Mammary epithelial cell (primary cell): ENCODE measurements at places on chromosomes 1 and 21.
A peak's percentile ranks its signal among the peaks of the same experiment; 100 is the strongest.

GRCh38 chr21:41953249-41953830 lies 478 bp downstream of the C2CD2 start:
- peak; percentile 31 for DNase-seq

GRCh38 chr1:27552911-27553420 lies 51.0 kb downstream of the AHDC1 start:
- DNase-seq: no peak

DNA sequence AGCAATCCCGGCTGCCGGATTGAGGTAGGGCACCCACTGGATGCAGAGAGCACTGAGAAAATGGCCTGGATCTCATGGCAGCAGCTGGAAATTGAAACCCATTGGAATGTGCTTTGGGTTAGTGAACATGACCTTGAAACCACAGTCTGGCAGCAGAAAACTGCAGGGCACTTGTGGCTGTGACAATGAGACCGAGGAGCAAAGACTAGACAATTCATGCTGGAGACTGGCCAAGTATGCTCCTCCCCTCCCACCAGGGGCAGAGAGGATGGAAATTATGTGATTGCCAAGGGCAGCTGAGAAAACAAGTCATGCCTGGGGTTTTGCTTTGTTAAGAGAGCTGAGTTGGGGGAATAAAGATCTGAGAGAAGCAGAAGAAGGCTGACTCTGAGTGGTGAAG lies 60.7 kb downstream of the ZNF697 start:
- DNase-seq: peak; percentile 37

- DNase-seq: no peak
Observed at GRCh38 chr1:111720274-111720976, 18.8 kb downstream of the INKA2 start.

DNA sequence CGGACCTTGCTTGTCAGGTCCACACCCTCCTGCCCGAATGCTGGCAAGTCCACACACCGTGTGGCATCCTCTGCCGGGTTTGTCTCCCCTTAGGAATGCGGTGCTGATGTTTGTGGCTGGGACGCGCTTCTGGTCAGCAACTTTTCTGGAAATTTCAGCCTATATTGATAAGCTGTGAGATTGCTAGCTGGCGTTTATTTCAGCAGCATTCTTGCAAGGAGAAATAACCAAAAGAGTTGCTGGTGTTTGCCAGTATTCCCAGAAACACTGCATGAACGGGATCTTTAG lies 601 bp downstream of the CEPT1 start:
- DNase-seq: peak; percentile 75

GRCh38 chr1:40075266-40075665 lies 21.8 kb downstream of the PPT1 start:
- no peak for DNase-seq

GRCh38 chr1:8685463-8685862 lies 132.0 kb downstream of the RERE start:
- DNase-seq: no peak

DNA sequence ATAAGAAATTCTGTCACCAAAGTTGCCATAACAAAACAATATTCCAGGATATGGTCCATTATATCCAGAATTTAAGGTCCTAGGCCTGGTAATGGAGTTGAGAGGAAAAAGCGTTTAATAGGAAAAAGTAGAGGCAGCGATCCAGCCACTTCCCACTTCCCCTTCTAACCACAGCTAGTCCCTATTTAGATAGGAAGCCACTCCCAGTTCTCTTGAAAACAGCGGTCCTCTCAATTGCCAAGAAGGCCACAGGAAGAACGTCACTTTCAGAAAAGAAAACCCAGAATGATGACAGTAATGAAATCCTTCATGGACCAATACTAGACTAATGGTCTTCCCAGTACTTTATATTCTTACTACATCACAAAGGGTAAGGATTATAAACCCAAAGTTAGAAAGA lies 38.6 kb downstream of the ABL2 start:
- DNase-seq: no peak

DNA sequence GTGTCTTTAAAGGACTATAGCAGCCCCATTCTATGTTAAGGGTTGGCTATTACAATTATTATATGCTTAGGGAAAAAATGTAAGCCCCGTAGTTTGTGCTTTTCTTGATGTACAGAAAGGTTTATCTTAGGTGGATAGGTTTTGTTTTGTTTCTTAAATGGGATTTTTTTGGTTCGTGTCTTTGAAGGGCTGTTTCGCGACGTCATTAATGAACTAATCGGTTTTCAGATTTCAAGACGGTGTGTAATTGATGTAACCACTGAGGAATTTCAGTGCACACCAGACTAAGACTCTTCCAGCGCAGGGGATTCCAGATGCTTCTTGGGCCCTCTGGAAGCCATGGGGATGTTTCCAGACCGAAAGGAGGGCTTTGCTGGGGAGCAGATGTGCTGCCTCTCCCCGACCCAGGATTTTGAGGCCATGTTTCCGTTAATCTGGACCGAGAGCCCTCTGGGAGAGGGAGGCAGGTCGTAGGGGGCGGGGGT lies 4.8 kb upstream of the SIM2 start:
- DNase-seq: no peak

DNA sequence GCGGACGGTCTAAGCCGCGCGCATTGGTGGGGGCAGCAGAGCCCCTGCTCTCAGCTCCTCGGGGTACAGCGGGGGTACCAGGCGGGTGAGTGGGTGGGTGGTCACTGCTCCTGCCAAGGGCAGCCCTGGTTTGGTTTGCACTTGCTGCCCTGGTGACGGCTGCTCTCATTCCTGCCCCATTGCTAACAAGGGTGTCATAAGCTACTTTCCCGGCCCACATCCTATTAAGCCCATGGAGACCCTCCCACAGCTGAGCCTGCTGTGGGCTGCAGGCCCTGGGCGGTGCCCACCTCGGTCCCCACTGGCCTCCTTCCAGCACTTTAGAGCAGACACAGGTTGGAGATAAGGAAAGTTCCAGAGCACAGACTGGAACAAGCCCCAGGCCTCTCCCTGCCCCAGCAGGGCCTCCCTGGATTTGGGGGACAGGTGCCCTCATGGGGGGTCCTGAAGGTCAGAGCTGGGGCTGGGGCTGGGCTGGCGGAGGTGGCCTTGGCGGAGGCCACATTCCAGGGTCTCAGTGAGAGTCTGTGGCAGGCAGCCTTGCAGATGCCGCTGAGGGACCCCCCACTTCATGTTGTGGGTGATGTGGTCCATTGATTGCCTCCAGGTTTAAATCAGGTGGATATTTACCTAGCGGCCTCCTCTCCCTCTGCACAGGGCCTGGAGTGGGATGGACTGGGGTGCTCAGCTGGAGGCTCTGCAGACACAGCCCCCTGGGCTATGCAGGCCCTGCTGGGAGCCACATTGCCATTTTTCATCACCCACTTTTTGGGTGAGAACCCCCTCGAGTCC lies 27.0 kb downstream of the COL18A1 start:
- DNase-seq: no peak

GRCh38 chr21:37580666-37581065 lies 214.1 kb downstream of the DYRK1A start:
- DNase-seq: no peak

DNA sequence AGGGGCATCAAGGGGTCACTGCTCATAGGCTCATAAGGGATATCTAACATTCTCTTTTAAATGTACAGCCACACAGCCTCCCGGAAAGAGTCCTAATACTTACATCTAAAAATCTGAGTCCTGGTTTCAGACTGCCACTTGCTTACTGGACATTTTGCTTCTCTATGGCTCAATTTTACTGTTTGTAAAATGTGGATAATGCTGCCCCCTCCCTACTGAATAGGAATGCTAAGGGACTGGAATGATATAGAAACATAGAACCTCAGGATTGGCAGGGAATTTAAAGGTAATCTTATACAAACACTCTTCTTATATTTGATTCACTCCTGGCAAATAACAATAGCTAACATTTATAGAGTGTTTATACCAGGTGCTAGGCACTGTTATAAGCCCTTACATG lies 910 bp upstream of the TNR start:
- DNase-seq: no peak

- DNase-seq: no peak
Observed at GRCh38 chr21:24969068-24969467, 638.2 kb downstream of the MRPL39 start.

DNA sequence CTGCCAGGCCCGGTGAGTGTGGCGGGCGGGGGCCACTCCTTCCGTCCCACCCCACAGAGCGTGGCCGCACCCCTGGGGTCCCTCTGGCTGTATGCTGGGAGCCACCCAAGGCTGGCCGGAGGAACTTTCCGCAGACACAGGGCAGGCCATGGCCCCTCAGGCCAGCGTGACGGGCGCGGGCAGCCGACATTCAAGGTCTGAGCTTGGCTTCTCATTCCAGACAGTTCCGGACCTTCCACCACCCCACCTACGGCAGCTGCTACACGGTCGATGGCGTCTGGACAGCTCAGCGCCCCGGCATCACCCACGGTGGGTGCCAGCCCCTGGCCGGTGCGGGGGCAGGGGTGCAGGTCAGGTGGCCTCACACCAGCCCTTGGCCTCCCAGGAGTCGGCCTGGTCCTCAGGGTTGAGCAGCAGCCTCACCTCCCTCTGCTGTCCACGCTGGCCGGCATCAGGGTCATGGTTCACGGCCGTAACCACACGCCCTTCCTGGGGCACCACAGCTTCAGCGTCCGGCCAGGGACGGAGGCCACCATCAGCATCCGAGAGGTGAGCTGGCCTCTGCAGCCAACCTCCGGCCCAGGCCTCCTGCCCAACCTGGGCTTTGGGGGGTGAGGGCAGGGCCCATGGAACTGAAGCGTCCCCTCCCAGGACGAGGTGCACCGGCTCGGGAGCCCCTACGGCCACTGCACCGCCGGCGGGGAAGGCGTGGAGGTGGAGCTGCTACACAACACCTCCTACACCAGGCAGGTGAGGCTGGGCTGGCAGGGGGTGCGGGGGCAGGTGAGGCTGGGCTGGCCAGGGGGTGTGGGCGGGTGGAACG lies 7.3 kb downstream of the SCNN1D start:
- DNase-seq: no peak

- no peak for DNase-seq
Observed at GRCh38 chr21:41722052-41723018, 44.5 kb downstream of the RIPK4 start.

DNA sequence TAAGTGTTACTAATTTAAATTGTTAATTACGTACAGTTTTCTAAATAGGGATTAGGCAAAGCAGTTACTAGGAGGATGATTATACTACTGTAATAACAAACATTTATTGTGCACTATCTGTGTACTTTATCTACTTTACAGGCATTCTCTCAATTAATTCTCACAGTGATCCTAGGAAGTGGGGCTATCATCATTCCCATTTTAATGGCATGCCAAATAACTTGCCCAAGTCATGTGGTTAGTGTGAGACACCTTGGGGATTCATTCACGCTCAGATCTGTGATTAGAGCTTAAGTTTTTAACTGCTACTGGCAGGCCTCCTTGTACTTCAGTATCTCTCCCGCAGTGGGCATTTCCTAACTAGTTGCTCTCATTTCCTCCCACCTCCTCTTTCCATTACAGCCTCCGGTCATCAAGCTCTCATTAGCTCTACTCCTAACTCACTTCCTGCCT lies 11.5 kb downstream of the PHLDA3 start:
- peak; percentile 39 for DNase-seq

DNA sequence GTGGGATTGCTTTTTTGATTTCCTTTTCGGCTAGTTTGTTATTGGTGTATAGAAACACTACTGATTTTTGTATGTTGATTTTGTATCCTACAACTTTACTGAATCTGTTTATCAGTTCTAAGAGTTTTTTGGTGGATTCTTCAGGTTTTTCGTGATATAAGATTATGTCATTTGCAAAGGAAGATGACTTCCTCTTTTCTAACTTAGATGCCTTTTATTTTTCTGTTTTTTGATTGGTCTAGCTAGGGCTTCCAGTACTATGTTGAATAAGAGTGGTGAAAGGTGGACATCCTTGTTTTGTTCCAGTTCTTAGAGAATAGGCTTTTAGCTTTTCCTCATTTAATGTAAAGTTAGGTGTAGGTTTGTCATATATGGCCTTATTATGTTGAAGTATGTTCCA lies 13.1 kb upstream of the NHLH2 start:
- DNase-seq: no peak

DNA sequence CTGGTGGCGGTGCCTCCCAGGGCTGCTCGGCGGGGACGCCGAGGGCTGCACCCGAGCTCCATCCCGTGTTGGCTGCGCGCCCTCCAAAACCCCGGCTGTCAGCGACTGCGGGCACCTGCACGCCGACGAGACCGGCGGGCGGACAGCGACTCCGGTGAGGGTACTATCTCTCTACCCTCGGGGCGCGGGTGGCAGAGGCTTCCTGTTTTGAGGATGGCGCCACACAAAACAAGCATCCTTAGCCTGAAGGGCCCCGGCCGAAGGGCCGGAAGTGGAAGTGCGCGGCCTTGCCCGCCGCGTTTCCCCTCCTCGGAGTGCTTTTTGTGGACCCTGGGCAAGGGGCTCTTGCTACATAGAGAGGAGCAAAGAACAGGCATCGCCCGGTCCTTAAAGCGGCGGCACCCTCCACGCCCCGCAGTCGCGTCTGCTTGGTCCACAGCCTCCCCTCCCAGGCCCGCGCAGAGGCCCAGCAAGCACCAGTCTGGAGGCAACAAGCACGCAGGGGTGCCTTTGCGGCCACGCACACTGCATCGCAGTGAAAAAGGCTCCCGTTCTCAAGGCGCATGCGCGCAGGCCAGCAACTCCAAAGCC lies 561 bp upstream of the COQ8A start:
- peak; percentile 54 for DNase-seq

- no peak for DNase-seq
Observed at GRCh38 chr1:51566260-51566659, 47.2 kb upstream of the EPS15 start.

- no peak for DNase-seq
Observed at GRCh38 chr1:57024428-57024827, 58.6 kb upstream of the C8B start.

DNA sequence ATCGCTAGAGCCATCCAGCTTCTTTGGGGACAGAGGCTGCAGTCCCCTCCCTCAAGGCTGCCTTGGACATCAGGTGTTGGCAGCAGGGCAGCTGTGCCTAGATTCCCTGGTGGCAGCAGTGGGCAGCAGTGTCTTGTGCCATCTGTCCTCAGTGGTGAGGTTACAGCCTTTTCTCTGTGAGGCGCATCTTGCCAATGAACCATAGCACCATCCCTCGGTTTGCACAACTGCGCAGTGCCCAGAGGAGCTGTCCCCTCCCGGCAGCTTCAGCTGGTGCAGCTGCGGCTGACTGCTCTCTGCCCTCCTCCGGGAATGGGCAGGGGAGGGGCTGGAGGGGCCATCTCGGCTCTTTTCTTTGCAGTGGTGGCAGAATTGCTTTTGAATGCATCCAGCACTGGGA lies 59.0 kb upstream of the C8B start:
- DNase-seq: no peak

DNA sequence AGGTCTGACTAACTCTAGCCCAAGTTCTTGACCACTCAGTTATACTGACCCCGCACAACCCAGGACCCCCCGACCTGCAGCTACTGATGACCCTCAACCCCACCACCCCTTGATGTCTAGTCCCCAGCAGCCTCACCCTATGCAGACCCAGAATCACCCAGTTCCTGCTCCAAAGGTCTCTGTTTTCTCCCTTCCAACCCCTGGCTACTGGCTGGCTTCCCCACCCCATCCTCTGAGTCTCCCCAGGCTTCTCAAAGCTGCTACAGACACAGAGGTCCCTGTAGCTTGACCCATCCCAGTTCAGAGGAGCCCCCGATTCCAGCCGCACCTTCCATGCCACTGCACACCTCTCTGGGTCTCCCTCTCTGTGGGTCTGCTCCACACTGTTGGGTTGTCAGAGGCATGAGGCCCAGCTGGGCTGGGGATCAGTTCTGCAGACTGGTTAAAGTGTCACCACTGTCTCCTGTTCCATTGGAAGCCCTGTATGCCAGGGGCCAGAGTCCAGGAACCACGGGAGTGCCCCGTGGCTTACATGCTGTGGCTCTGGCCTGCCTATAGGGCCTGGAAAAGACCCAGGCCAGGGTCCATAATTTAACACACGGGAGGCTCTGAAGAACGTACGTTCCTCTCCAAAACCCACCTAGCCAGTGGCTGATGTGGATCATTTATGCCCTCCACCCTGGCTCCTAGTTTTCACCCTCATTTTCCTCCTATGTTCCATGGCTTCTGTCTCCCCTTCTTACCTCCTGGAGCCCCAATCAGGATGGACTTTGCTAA lies 497 bp downstream of the PKLR start:
- DNase-seq: no peak
